ENCODE measurements at places on chromosomes 7 and 10.

- H3K4me3 ChIP-seq, result no peak overlapping the region
- no peak for DNase-seq
- H3K36me3 ChIP-seq, result no peaks in the 10 kb centered on the region
Measured at GRCh38 chr7:18831419-18831818, 286.0 kb downstream of the TWIST1 start.

DNA sequence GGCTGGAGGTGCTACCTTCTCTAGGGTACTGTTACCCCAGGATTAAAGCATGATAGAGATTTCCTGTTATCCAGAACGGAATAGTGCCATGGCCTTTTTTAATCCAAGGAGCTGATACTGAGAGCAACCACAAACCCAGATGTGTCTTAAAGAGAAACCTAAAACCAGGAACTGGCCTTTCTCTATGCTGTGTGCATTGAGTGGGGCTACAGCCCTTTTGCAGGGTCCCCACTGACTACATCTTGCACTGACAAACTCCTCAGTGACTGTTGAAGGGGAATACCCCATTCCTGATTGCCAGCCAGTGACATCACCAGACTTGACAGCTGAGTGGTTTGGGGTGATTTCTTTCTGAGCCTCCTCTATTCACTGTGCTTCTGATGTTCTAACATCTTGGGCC lies 81.9 kb upstream of the CAPZA2 start:
- H3K4me1 ChIP-seq, result peaks cover 19% of the 10 kb centered on the region
- no peak overlapping the region for H3K4me3 ChIP-seq
- H3K27me3 ChIP-seq, result no peaks in the 10 kb centered on the region
- no peak for DNase-seq
- peaks cover 7% of the 10 kb centered on the region for H3K36me3 ChIP-seq

DNA sequence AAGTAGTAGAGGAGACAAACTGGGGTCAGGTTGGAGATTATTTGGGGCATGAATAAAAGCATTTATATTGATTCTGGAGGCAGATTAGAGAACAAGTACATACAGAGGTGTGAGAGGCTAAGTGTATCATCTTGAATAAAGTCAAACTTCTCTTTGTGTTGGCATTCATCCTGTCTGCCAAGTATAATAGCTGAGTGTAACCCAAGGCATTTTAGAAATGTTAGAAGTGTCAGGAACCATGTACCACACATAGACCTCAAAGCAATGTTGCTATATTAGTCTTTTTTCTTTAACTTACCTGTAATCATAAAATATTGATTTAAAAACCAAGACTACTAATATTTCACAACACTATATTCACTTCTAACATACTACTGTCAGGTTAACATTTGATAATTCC lies 56.2 kb upstream of the LRRTM3 start:
- H3K27ac ChIP-seq, result no peak overlapping the region
- H3K27me3 ChIP-seq, result no peaks in the 10 kb centered on the region
- H3K4me1 ChIP-seq, result no peaks in the 10 kb centered on the region
- H3K36me3 ChIP-seq, result no peaks in the 10 kb centered on the region
- H3K4me3 ChIP-seq, result no peak overlapping the region

DNA sequence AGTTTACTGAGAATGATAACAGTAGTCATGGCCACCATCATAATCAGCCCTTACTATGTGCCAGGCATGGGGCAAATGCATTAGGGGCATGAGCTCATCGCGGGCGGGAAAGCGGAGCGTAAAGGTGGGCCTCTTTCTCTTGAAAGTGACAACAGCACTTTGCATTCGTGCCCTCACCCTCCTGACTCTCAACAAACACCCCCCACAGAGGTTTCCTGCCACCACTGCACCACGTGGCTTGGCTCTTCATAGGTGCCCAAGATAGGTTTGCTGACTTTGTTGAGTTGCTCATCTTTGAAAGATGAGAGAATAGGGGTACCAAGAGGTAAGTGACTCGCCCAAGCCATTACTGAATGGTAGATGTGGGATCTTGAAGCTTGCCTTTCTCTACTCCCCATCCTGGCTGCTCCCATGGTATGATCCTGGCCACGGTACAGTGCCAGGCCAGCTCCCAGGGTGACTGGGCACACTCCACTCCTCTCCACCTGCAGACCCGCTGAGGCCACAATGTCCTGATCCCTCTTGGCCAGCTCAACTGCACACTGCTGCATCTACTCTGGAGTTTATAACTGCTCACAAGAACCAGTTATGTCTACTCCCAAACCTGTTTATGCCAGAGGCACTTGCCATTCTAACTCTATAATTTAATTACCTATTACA lies 26.0 kb downstream of the SLIT1 start:
- no peaks in the 10 kb centered on the region for H3K36me3 ChIP-seq
- no peak for DNase-seq
- no peak overlapping the region for H3K27ac ChIP-seq

DNA sequence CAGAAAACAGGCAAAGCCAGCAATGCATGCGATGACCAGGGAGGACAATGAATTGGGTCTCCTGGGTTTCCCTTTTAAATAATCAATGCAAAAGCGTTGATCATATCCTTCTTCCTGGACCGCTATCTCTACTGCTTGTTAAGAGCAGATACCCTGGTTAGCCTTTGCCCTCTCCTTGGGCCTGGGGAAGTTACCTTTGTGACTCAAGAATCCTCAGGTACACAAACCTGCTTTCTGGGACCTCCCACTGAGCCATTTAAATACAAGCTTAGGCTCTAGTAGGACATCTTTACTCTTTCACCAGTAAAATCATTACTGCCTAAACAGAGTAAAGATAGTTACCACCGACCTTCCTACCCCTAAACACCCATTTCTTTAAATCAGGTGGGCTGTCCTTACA lies 173.9 kb downstream of the WNT2 start:
- H3K27me3 ChIP-seq, result no peaks in the 10 kb centered on the region
- no peaks in the 10 kb centered on the region for H3K36me3 ChIP-seq
- no peak for DNase-seq
- no peak overlapping the region for H3K27ac ChIP-seq
- H3K4me1 ChIP-seq, result no peaks in the 10 kb centered on the region

GRCh38 chr10:105503714-105504113 lies 862.6 kb downstream of the SORCS3 start:
- H3K27me3 ChIP-seq, result no peaks in the 10 kb centered on the region
- H3K27ac ChIP-seq, result no peak overlapping the region
- no peak overlapping the region for H3K4me3 ChIP-seq
- DNase-seq, result no peak

GRCh38 chr10:125190414-125190813 lies 30.1 kb upstream of the CTBP2 start:
- H3K27ac ChIP-seq, result no peak overlapping the region
- no peak overlapping the region for H3K4me3 ChIP-seq
- no peaks in the 10 kb centered on the region for H3K4me1 ChIP-seq
- no peak for DNase-seq
- H3K36me3 ChIP-seq, result no peaks in the 10 kb centered on the region

- no peak for DNase-seq
- H3K4me1 ChIP-seq, result peaks cover 5% of the 10 kb centered on the region
- no peaks in the 10 kb centered on the region for H3K36me3 ChIP-seq
- H3K4me3 ChIP-seq, result no peak overlapping the region
- H3K27ac ChIP-seq, result no peak overlapping the region
- H3K27me3 ChIP-seq, result no peaks in the 10 kb centered on the region
Measured at GRCh38 chr10:127159648-127160245, 36.6 kb downstream of the INSYN2A start.

DNA sequence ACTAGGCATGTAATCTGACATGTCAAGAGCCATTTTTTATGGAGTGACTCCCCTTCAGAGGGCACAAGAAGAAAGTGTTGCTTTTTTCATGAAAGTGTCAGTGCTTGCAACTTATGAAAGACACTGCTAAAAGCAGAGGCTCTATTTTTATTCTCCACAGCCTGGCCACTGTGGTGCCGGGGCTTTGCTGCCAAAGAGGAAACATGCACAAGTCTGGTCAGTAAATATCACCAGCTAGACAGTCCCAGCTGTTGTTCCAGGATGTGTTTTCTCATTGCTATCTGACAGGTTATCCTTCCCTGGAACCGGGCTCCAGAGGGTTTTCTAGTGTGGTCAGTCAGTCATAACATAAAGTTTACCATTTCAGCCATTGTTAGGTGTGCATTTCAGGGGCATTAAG lies 180.7 kb upstream of the PITRM1 start:
- H3K27ac ChIP-seq, result no peak overlapping the region
- H3K27me3 ChIP-seq, result no peaks in the 10 kb centered on the region
- H3K4me1 ChIP-seq, result no peaks in the 10 kb centered on the region
- no peak for DNase-seq
- H3K4me3 ChIP-seq, result no peak overlapping the region
- no peaks in the 10 kb centered on the region for H3K36me3 ChIP-seq

DNA sequence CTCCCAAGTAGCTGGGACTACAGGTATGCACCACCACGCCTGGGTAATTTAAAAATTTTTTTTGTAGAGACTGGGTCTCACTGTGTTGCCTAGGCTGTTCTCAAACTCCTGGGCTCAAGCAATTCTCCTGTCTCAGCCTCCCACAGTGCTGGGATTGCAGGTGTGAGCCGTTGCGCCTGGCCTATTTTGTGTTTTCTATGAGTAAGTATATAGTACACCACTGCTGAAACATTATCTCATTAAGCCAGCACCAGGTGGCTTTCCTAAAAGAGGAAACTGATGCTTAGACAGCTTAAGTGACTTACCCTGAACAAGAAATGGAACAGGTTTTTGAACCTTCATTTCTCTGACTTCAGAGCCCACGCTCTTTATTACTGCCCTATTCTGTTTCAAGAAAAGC lies 7.8 kb upstream of the PTPN12 start:
- no peaks in the 10 kb centered on the region for H3K4me1 ChIP-seq
- DNase-seq, result no peak
- no peaks in the 10 kb centered on the region for H3K36me3 ChIP-seq
- H3K27ac ChIP-seq, result no peak overlapping the region
- no peak overlapping the region for H3K4me3 ChIP-seq

GRCh38 chr7:138387755-138388475 lies 72.1 kb upstream of the TRIM24 start:
- H3K36me3 ChIP-seq, result no peaks in the 10 kb centered on the region
- no peak overlapping the region for H3K4me3 ChIP-seq
- no peak for DNase-seq
- H3K27ac ChIP-seq, result no peak overlapping the region
- no peaks in the 10 kb centered on the region for H3K27me3 ChIP-seq

- no peaks in the 10 kb centered on the region for H3K27me3 ChIP-seq
- H3K36me3 ChIP-seq, result no peaks in the 10 kb centered on the region
- no peaks in the 10 kb centered on the region for H3K4me1 ChIP-seq
- H3K27ac ChIP-seq, result no peak overlapping the region
- DNase-seq, result no peak
Measured at GRCh38 chr7:115940460-115941060, 90.0 kb downstream of the TFEC start.

- no peak overlapping the region for H3K27ac ChIP-seq
- H3K4me3 ChIP-seq, result no peak overlapping the region
- no peaks in the 10 kb centered on the region for H3K27me3 ChIP-seq
- no peaks in the 10 kb centered on the region for H3K4me1 ChIP-seq
Measured at GRCh38 chr7:85931919-85932318, 711.8 kb upstream of the GRM3 start.

DNA sequence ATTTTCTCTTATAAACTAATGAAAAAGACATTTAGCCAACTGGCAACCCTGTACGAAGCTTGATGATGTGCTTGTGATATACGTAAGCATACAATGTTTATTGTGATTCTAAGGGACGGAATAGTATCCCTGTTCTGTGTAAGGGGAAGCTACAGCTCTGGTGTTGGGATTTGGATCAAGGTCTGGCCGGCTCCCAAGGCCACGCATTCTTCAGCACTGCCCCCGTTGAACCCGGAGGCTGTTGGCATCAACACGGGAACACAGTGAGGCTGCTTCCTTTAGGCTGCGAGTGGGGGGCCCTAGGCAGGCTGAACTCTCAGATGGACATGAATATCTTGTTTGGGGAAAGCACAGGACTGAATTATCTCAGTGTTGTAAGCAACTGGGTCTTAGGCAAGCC lies 180.6 kb downstream of the CAMK1D start:
- no peak for DNase-seq
- no peaks in the 10 kb centered on the region for H3K36me3 ChIP-seq
- peaks cover 5% of the 10 kb centered on the region for H3K4me1 ChIP-seq

GRCh38 chr10:94098896-94099295 lies 105.2 kb downstream of the PLCE1 start:
- no peak overlapping the region for H3K4me3 ChIP-seq
- DNase-seq, result no peak
- no peak overlapping the region for H3K27ac ChIP-seq
- no peaks in the 10 kb centered on the region for H3K4me1 ChIP-seq

- H3K4me3 ChIP-seq, result no peak overlapping the region
- no peak overlapping the region for H3K27ac ChIP-seq
- H3K4me1 ChIP-seq, result peaks cover 35% of the 10 kb centered on the region
- DNase-seq, result no peak
- no peaks in the 10 kb centered on the region for H3K27me3 ChIP-seq
Measured at GRCh38 chr10:104324931-104325330, 13.3 kb downstream of the ITPRIP start.

DNA sequence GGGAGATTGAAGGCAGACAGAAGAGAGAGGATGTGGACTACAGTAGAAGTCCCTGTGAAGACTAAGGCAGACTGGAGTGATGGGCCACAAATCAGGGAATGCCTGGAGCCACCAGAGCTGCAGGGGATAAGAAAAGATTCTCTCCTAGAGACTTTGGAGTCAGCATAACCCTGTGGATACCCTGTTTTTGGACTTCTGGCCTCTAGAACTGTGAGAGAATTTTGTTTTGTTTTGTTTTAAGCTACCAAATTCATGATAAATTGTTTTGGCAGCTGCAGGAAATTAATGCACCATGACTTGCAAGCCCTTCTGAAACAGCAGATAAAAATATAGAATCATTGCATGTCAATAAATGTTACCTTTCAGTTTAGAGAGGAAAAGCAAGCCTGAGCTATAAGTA lies 41.3 kb downstream of the INHBA start:
- no peak overlapping the region for H3K27ac ChIP-seq
- H3K36me3 ChIP-seq, result no peaks in the 10 kb centered on the region
- DNase-seq, result no peak
- H3K27me3 ChIP-seq, result no peaks in the 10 kb centered on the region

DNA sequence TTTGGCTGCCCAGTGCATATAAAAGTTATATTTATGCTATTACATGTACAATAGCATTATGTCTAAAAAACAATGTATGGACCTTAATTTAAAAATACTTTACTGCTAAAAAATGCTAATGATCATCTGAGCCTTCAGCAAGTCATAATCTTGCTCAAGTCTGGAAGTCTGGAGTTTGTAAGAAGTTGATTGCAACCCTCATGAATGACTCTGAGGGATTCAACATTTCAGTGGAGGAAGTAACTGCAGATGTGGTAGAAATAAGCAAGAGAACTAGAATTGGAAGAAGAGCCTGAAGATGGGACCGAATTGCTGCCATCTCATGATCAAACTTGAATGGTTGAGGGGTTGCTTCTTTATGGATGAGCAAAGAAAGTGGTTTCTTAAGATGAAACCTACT lies 13.0 kb upstream of the ADAMTS14 start:
- H3K36me3 ChIP-seq, result no peaks in the 10 kb centered on the region
- H3K4me3 ChIP-seq, result no peak overlapping the region
- no peaks in the 10 kb centered on the region for H3K4me1 ChIP-seq
- H3K27me3 ChIP-seq, result no peaks in the 10 kb centered on the region
- DNase-seq, result no peak
- H3K27ac ChIP-seq, result no peak overlapping the region

Measured in trophoblast cell (in vitro differentiated cells and primary cell).